Activated CD4-positive, CD25-positive, alpha-beta regulatory T cell (primary cell): ENCODE measurements at places on chromosomes 1 and 21.

DNA sequence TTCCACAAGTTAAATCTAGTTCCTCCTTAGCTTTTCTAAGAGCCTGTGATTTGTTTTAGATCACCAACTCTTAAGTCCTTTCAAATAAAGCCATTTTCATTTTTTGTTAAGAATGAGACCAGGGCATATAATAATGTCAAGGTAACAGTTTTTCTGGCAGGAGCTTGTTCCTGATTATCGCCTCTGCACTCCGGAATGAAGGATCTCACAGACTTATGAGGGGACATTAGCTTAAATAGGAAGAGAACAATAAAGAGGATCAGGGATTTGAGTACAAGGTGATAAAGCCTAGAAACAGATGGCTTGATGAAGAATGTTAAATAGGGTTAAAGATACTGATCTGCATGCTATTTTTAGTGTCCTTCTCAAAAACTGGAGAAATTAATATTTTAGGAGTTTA lies 13.6 kb upstream of the OTUD7B start:
- no peak for DNase-seq

DNA sequence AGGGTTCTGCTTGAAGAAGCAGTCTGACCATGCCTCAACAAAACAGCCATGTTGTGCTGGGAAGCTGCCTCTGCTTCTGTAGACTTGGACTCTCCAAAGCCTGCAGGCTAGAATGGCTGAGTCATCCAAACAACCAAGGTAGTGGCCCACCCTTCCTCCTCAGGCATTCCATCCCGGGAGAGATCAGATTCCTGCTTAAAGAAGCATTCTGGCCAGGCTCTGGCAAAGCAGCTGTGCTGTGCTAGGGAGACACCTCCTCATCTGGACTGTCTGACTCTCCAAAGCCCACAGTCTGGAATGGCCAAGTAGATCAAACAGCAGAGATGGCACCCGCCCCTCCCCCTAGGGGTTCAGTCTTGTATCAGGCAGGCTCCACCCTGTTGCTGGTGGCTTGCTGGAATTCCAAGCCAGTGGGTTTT lies 38.3 kb upstream of the F3 start:
- no peak for DNase-seq

GRCh38 chr1:46490656-46491442 lies 1.2 kb downstream of the DMBX1 start:
- DNase-seq, result no peak

- DNase-seq, result no peak
Observed at GRCh38 chr1:98210064-98210463, 289.2 kb upstream of the DPYD start.

- DNase-seq, result no peak
Observed at GRCh38 chr1:216113181-216113580, 310.1 kb downstream of the USH2A start.

DNA sequence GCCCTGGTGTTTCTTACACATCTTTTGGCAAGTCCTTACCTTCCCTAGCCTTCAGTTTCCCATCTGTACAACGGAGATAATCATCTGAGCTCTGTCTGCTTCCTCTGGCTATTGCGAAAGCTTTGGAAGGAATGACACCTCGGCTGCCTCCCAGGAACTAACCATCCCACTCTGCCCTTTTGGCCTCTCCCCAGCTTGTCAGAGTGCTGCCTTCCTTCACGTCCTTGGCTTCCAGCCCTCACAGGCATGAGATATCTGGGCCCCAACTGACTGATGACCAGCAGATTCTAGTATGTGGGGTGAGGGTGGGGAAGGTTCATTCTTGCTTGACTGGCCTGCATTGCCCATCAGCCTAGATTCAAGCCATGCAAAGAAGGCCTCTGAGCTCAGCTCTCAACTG lies 253.1 kb upstream of the FGGY start:
- DNase-seq, result no peak

DNA sequence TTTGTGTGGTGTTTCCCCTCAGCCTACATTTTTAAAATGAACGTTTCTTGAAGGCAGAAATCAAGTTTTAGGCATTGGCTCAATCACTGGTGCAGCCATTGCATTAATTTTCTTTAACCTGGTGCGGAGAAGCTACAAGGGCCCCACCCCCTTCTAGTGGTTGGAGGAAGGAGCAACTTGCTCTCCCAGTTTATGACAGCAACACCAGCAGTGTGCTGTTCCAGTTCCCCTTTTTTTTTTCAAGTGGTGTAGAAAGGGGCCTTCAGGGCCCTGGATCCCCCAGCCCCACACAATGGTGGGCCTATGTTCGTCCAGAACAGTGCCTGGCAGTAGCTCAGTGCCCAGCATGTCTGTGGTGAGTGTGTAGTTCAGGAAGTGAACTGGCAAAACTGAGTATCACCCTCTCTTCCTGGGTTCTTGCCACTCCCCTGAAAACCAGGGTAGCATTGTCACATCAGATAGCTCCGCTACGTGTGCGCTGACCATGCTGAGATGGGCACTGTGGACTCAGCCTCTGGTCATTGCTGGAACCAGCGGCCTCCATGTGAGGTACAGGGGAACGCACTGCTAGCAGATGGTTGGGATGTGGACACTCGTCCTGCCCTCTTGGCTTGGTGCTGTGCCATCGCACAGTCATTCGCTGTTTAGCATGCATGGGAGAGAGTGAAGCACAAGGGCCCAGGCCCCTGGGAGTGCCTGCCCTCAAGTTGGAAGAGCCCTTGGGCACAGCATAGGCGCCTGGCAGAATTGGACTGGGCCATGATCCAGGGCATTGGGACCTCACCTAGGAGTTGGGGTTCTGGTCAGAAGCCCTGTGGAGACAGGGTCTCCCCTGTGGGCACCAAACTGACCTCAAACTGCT lies 7.2 kb downstream of the ARF1 start:
- DNase-seq, result no peak

DNA sequence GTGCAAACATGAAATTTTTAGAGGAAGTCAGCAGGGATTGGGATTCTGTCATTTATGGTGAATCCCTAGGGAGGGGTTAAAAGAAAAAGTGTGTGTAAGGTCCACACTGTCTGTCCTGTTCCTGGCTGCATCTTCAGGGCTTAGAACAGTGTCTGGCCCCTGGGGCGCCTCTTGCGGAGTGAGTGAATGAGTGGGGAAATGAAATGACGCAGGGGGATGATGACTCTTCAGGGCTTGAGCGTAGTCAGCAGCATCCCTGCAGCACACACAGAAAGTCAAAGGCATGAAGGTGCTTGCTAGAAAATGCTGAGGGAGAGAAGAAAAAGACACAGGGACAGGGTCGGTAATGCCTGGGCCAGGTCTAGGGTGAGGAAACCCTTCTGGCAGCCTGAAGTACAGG lies 57.8 kb downstream of the PGBD5 start:
- no peak for DNase-seq

GRCh38 chr1:226535666-226536065 lies 12.9 kb upstream of the STUM start:
- no peak for DNase-seq

GRCh38 chr1:215133532-215133931 lies 51.0 kb downstream of the KCNK2 start:
- DNase-seq, result no peak

- no peak for DNase-seq
Observed at GRCh38 chr1:221715321-221716169, 26.3 kb downstream of the DUSP10 start.

DNA sequence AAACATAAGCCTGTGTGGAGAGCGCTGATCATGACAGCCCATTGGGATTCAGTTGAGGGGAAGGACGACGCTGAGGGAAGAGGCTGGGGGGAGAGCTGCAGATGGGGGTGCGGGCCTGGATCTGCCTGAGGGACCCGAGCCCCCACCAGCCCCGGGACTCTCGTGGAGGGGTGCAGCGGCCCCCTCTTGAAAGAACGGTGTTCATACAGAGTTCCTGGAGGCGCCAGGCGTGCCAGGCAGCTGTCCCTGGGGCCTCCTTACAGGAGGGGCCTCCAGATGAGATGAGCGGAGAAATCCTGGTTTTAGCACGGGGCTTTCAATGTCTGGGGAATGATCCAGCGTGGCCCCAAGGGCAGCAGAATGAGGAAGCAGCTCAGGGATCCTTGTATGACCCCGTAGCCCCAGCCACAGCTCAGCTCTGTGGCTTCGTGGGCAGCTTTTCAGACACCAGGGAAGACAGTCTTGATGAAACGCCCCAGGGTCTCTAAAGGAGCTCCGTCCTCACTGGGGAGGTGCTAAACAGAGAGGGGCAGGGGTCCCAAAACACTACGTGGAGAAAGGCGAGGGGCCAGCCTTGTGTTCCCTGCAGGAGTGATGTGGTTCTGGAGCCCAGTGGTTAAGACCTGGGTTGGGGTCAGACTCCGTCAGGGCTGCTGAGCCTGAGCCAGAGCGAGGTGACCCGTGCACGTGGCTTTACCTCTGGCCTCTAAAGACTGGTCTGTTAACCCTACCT lies 7.2 kb upstream of the DSCAM start:
- no peak for DNase-seq

- DNase-seq, result no peak
Observed at GRCh38 chr1:178461701-178462100, 35.1 kb downstream of the CLEC20A start.

DNA sequence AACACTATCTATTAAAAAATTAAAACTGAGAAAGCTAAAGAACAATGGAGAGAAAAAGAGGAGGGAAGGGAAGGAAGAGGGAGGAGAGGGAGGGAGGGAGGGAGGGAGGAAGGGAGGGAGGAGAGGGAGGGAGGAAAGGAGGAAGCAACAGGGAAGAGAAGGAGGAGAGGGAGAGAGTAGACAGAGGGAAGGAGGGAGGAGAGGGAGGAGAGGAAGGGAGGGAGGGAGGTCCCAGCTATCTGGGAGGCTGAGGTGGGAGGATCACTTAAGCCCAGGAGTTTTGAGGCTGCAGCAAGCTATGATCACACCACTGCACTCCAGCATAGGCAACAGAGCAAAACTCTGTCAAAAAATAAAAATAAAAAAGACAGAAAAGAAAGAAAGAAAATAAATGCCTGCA lies 16.5 kb downstream of the ZBTB17 start:
- no peak for DNase-seq

DNA sequence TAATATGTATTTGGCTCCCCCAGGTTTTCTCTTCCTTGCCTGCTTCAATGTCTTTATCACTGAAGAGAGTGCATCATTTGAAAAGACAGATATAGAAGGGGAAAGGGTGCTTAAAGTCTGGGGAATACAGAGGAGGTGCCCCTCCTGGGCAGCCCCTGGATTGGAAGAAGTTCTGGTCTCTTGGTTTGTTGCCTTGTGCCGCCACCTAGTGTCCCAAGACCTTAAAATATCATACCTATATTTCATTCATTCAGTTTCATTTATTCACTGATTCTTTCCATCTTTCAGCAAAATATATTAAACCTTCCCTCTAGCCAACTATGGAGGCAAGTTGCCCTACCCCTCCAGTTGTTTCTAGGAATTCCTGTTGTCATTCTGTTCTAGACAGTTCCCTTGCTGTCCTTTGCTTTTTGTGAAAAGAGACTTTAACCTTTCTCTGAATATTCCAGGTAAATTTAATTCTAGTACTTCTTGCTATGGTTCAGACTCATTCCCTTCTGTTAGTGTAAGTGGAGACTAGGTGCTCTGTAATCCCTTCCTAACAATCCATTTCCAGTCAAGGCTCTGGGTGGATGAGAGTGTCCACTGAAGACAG lies 56.1 kb downstream of the MEF2D start:
- no peak for DNase-seq

DNA sequence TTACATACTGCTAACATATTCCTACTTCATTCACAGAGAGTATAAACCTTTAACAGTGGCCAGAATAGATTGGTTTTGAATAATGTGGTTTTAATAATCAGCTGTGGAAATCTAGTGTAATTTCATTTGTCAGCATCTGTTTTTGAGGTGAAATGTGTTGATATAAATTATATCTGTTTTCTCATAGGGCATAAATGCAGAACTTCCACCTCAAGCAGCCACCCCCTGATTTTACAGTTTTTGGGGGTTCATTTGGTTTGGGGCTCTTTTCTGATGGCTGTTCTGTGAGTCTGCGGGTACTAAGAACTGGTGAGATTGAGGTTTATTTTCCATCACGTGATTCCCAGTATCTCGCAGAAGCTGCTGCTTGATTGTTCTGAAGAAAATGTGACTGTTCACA lies 23.2 kb downstream of the EDARADD start:
- DNase-seq, result no peak

GRCh38 chr1:54081306-54082270 lies 28.2 kb downstream of the TCEANC2 start:
- peak; percentile 24 for DNase-seq

DNA sequence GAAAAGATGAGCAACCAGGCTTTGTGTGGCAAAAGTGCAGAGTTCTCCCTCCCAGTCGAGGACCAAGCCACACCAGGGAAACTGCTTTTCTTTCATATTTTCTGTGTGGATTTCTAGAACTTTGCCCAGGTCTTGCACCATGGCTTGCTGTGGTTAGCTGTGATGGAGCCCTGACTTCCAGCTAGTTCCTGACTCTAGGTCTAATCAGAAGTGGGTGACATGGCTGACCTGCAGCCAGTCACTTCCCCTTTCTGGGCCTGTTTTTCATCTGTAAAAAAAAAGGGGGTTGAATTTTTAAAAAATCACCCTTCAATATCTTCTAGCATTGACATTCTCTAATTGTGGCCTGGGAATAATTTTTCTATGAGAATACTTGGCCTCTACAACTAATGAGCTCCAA lies 491.2 kb upstream of the USP24 start:
- DNase-seq, result no peak

- peak; percentile 15 for DNase-seq
Observed at GRCh38 chr1:200738949-200739651, 407 bp downstream of the CAMSAP2 start.

- peak; percentile 9 for DNase-seq
Observed at GRCh38 chr1:77282187-77282865, 507 bp downstream of the AK5 start.

- DNase-seq, result no peak
Observed at GRCh38 chr1:111833334-111833733, 77.6 kb downstream of the DDX20 start.

DNA sequence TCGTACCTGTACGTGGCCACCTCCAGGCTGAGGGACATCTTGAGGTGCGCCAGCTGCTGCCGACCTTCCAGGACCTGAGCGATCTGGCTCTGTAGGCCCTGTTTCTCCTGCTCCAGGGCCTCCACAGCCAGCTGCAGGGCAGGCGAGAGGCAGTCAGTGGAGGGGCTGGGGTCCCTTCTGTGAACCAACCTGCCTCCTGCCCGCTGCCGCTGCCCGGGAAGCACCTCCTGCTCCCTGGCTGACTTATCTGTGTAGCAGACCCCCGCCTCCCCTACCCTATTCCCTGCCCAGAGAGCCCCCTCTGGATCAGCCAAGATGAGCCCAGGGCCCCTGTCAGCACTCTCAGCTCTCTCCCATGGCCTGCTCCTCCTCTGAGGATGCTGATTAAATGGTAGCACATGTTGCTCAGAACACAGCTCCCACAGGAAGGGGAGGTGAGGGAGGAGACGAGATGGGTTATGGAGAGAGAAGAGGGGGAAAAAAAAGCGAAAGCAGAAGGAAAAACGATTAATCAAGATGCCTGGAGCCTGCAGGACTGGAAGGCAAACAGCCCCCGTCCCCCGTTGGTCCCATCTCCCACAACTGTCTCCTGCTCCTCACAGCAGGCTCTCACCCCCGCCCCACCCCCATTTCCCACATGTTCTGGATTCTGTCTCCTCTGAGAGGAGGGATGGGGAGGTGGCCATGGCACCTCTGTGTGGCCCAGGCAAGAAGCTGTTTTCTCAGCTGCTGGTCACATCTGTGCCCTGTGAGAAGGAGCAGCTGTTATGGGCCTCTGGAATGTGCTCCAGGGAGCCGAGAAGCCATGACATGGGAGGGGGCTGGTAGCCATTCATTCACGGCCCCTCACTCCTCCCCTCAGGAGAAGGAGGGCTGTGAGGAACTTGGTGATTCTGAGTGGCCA lies 1.7 kb downstream of the NES start:
- DNase-seq, result no peak

GRCh38 chr1:158013840-158014730 lies 20.6 kb downstream of the KIRREL1 start:
- DNase-seq, result no peak
